ENCODE measurements at places on chromosomes 12 and 14. TPM values are rescaled to one million over a fixed set of nuclear protein-coding genes. Genes with fewer than 3 reads are reported as not detected.

The SRRM4 gene
- polyA plus RNA-seq, result not detected

The MYF5 gene
- not detected for polyA plus RNA-seq

The ZBTB42 gene
- 1.0 TPM for polyA plus RNA-seq

The MYO1A gene
- polyA plus RNA-seq, result not detected

The CLEC2D gene
- 102 TPM for polyA plus RNA-seq
